ENCODE measurements at places on chromosomes 4 and X.

DNA sequence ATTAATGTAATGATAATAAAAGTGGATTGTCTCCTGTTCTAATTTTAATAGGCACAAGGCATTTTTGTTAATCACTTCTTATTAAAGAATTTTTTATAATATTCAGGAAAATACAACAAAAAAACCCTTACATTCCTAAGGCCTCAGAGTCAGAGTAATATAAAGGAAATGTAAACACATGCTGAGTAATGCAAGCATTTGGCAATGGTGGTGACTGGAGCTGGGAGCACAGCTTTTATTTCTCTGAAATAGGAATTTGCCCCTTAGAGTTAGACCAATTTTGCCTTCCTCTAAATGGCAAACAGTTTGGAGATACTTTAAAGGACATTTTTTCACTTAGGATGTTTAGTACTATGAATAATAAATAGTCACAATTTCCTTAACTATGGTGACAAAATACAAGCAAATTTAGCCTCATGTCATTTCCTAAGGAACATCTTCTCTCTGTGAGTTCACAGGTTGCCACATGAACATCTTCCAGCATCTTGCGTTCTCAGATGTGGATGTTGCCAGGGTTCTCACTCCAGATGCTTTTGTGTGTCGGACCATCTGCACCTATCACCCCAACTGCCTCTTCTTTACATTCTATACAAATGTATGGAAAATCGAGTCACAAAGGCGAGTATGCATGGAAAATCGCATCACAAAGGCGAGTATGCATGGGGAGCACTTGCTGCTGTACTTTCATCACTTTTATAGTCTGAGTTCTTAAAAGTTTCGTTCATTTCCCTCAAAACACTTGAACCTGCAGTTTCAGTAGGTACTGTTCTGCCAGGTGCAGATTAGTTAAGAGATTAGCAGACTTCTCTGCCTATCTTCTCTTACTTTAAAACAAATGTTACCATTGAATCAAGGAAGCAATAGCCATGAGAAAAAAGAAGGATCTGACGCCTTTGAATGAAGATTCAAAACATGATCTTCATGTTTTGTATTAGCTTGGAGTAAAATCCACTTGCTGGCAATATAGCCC lies 15.9 kb upstream of the F11 start:
- DNase-seq: no peak

DNA sequence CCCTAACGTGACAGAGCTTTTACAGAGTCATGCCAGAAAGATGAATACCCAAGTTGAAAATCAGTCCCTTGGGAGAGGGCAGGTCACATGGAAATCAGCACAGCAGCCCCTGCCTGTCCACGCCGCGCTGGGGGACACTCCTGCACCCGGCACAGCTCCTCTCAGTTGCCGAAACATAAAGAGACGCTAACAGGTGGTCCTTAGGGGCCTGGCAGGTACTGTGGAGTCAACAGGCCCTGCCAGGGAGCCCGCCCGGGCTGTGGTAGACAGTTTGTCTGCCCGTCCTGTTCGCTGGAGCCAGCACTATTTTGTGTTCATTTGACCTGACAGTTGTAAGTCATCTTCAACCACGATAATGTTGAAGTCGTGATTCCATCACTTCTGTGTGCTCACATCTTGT lies 30.5 kb downstream of the NELFA start:
- no peak for DNase-seq

- DNase-seq: peak; percentile 1
These were observed 26.4 kb upstream of the LRCH2 start for GRCh38 chrX:115260330-115260729.

- DNase-seq: no peak
These were observed 235.5 kb downstream of the GALNTL6 start for GRCh38 chr4:172048666-172049065.

GRCh38 chr4:147760695-147761094 lies 28.8 kb downstream of the ARHGAP10 start:
- no peak for DNase-seq

DNA sequence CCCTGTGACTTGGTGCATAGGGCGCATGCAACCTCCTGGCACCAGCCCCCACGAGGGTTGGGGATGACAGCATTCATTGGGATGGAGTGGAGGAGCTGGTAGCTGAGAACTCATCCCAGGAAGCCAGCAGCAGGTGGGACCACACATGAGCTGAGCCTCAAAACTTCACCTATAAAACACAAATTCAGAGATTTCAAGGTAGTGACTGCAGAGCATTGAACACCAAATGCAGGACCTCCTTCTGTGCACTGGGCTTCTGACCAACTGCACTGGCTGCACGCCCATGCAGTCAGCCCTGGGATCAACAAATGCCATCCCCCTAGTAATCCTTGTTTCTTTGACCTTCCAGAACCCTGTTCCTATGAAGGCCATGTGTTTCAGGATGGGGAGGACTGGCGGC lies 197.8 kb downstream of the FRAS1 start:
- no peak for DNase-seq

DNA sequence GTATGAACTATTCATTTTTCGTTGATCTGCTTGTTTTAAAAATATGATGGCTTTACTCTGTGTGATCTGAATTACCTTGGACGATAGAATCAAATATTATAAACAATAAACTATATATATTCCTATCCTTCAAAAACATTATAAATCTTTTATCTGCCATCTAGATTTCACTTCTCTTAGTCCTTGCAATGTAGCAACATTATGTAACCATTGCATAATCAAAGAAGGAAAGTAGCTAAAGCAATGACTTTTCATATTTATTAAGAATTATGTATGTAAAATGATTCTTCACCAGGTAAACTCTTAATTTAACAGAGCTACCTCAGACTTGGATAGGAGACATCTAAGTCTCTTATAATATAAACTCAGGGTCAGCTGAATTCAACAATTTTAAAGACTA lies 210.5 kb downstream of the ADAMTS3 start:
- no peak for DNase-seq

DNA sequence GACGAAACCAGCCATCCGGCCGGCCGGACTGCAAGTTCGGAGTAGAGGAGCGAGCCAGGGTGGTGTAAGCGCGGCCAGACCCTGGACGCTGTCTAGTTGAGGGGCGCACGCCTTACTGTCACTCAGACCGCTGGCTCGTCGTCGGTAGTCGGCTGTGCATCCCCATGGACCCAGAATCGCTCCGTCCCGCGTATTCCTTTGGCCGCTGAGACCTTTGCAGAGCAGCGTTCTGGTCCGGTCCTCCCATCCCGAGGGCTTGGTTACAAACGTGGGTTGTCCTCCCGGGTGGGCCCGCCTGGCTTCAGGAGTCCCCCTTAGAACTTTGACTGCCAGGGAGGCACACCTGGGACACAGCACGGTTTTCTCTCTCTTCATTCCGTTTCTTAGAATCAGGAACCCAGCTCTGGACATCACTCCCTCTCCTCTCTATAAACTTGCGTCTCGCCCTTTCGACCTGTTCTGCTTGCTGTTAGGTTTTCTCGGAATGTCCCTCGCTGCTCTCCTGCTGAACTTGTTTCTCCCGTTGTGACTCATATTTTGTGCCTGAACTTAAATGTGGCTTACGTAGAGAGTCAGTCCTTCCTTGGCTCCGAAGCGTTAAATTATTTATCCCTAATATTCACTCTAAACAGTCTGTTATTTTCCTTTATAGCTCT lies 672 bp downstream of the PGM2 start:
- DNase-seq: peak; percentile 51

- no peak for DNase-seq
These were observed 25.6 kb upstream of the TADA2B start for GRCh38 chr4:7017446-7018048.

- DNase-seq: no peak
These were observed 374.1 kb upstream of the CXorf51B start for GRCh38 chrX:146435472-146435871.

DNA sequence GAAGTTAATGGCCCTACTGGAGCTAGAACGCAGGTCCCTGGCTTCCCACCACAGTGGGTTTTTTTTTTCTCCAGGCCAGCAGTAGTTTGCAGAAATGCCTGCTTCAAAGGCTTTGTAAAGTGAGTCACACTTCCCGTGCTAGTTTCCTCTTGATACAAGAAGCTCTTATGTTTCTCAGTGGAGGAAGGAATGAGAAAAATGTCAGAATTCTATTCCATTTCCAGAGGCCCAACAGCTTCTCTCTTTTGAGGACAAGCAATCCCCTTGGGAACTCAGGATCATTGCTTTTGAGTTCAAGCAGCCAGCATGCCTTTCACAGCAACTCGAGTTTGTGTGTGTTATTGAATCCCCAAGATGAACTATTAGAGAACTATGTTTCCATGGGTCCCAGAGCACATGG lies 134.3 kb downstream of the GUCY2F start:
- no peak for DNase-seq

- no peak for DNase-seq
These were observed 41.5 kb upstream of the SMIM10 start for GRCh38 chrX:134949271-134949670.

- DNase-seq: no peak
These were observed 44.0 kb upstream of the EOLA2 start for GRCh38 chrX:149982310-149982709.

- DNase-seq: no peak
These were observed 130.1 kb downstream of the MGST2 start for GRCh38 chr4:139795527-139796314.

- DNase-seq: no peak
These were observed 238.7 kb upstream of the KCNIP4 start for GRCh38 chr4:22187203-22187820.

- DNase-seq: no peak
These were observed 133.1 kb downstream of the ASB9 start for GRCh38 chrX:15136795-15137194.

GRCh38 chr4:124028182-124028581 lies 631.6 kb downstream of the SPRY1 start:
- DNase-seq: no peak

GRCh38 chr4:23097251-23097650 lies 404.5 kb downstream of the GBA3 start:
- DNase-seq: no peak

GRCh38 chrX:2342874-2343273 lies 157.9 kb downstream of the DHRSX start:
- no peak for DNase-seq

- DNase-seq: no peak
These were observed 1.2 kb downstream of the C4orf50 start for GRCh38 chr4:6017030-6017429.

- no peak for DNase-seq
These were observed 252.1 kb upstream of the ADGRL3 start for GRCh38 chr4:60948008-60948407.

DNA sequence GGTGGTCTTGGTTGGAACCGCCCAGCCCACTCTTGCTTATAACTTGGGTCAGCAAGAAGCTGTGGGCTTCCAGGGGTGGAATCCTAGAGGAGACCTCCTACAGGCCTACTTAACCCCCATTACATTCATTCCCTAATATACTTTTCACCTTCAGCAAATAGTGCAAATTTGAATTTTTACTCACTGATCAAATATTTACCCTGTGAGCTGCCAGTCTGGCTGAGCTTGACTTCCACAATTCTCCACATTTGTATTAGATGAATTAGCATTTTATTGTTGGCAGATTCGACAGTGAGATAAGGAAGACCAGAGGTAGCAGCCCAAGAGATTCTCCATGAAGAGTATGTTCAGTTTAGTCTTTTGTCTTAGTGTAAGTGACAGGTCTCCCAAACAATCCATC lies 199.6 kb downstream of the BCOR start:
- DNase-seq: no peak

DNA sequence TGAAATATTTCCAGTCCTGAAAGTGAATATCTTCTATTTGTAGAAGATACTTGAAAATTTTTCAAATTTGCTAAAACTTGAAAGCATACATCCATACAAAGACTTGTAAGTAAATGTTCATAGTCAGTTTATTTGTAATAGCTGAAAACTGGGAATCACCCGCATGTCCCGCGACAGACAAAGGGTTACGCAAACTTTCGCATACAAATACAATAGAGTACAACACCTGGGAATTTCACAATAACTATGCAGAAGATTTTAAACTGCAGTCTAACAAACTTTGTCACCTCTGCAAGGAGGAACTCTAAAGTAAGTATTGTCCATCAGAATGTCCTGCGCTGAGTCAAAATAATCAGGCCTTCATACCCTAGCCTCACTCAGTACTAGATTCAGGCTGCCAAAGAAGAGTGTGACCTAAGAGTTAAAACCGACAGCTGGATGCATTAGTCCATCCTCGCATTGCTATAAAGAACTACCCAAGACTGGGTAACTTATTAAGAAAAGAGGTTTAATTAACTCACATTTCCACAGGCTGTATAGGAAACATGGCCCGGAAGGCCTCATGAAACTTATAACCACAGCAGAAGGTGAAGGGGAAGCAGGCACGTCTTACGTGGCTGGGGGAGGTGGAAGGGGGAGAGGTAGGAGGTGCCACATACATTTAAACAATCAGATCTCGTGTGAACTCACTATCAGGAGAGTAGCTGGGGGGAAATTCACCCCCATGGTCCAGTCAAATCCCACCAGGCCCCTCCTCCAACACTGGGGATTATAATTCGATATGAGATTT lies 60.4 kb downstream of the MMRN1 start:
- DNase-seq: no peak

- no peak for DNase-seq
These were observed 49.7 kb downstream of the XIAP start for GRCh38 chrX:123909523-123909922.

DNA sequence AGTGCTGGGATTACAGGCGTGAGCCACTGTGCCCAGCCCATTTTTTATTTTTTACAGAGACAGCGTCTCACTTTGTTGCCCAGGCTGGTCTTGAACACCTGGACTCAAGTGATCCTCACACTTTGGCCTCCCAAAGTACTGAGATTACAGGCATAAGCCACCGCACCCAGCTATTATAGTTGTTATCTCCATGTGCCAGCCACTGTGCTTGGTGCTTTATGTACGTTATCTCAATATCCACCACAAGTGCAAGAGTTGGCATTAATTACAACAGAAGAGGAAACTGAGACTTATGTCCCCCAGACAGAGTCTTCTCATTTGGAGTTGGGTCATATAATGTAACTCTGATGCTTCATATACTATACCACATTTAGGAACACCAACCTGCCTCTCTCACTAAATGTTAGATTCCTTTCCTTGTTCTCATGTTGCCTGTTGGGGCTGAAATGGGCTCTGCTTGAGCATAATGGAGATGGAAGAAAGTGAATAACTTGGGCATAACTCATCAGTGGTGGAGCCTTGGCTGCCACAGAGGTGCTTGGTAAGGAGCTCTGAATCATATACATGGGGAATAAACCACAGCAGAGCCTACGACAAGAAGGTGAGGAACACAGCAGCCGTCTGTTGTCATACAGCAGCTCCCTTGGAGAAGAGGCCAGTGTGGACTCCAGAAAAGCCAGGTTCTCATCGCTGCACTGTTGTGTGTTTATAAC lies 84.3 kb downstream of the SPRY1 start:
- DNase-seq: peak; percentile 96

GRCh38 chr4:91366554-91366953 lies 937.2 kb upstream of the GRID2 start:
- no peak for DNase-seq

GRCh38 chrX:44228621-44229020 lies 114.9 kb downstream of the EFHC2 start:
- DNase-seq: no peak

All from epithelial cell of prostate (primary cell).